ENCODE measurements at places on chromosomes 4 and X.

- DNase-seq, result no peak
Measured at GRCh38 chrX:11269996-11270395, 23.2 kb upstream of the AMELX start.

DNA sequence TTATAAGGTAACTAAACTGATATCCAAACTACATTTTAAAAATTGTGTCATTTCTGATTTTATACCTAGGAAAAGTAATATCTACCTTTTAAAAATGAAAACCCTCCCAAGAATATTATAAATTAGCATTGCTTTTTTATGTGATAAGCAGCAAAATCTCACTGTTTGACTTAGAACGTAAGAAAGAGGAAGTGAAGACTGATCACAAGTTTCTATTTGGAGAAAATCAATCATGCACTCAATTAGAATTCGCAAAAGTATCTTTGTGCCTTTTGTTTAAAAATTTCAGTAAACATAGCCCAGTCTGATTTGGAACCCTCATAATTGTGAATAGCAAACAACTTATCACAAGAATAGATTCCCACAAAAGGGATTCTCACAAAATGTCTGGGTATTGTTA, 142.7 kb downstream of the TENM3 start:
- DNase-seq, result no peak

- no peak for DNase-seq
Measured at GRCh38 chrX:138287205-138287877, 424.2 kb downstream of the FGF13 start.

GRCh38 chrX:100363896-100364295, 46.2 kb downstream of the PCDH19 start:
- no peak for DNase-seq

- DNase-seq, result no peak
Measured at GRCh38 chr4:6239968-6240367, 29.7 kb upstream of the WFS1 start.

- peak; percentile 11 for DNase-seq
Measured at GRCh38 chr4:17781300-17782287, at the start of gene FAM184B. Gene FAM184B (minus strand): TSS chr4:17781621. CDS start chr4:17781299, 322 bp downstream.

DNA sequence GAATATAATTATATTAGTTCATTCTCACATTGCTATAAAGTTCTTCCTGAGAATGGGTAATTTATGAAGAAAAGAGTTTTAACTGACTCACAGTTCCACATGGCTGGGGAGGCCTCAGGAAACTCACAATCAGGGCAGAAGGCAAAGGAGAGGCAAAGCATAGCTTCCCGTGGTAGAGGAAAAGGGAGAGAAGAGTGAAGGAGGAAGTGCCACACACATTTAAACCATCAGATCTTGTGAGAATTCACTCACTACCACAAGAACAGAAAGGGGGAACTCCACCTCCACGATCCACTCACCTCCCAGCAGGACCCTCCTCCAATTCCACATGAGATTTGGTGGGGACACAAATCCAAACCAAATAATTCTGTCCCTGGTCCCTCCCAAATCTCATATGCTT, 773.4 kb upstream of the INTU start:
- DNase-seq, result no peak

GRCh38 chrX:53084863-53085262, 2.7 kb downstream of the TSPYL2 start:
- DNase-seq, result no peak

GRCh38 chr4:166657261-166657660, 577.0 kb downstream of the SPOCK3 start:
- DNase-seq, result peak; percentile 55

GRCh38 chr4:94941706-94942105, 184.0 kb downstream of the BMPR1B start:
- DNase-seq, result no peak

GRCh38 chrX:53089224-53089842, 4.6 kb upstream of the KANTR start:
- DNase-seq, result peak; percentile 65

DNA sequence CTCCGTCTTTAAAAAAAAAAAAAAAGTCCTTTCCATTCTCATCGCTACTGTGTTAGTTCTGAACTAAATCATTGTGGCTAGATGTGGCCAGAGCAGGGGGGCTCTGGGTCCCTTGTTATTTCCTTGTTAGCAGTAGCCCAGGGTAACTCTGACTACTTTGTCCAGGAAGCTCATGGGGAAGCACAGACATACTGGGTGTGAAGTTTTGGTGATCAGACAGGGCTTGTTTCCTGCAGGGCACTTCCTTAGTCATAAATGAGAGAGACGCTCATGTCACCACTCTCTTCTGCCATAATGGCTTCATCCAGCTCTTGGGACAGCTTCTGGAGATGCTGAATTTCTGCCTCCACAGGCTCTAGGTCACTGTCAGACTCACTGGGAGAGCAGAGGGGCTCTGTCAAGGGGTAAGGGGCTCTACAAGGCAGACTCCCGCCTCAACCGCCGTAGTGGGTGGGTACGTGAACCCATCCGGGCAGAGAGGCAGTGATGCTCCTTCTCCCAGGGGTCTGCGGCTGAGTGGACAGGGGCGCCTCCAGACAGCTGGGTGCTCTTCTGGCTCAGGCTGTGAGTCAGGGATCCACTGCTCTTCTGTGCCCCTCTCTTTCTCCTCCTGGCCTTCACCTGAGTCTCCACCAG, 12.9 kb downstream of the STIM2 start:
- DNase-seq, result no peak

DNA sequence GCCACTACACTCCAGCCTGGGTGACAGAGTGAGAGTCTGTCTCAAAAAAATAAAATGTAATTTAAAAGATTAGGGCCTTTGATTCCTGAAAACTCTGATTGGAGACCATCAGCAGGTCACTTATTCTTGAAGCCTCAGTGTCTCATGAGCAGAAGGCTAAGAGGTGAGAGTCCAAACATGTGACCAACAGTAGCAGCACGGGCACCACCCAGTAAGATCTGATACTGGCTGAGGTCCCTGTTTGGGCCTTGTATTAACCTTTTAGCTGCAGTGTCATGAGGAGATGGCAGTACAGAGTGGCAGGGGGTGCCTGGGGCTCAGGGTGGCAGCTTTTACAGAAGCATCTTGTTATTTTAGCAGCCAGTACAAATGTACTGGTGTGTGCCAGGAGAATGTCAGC, 89.3 kb downstream of the FHDC1 start:
- no peak for DNase-seq

DNA sequence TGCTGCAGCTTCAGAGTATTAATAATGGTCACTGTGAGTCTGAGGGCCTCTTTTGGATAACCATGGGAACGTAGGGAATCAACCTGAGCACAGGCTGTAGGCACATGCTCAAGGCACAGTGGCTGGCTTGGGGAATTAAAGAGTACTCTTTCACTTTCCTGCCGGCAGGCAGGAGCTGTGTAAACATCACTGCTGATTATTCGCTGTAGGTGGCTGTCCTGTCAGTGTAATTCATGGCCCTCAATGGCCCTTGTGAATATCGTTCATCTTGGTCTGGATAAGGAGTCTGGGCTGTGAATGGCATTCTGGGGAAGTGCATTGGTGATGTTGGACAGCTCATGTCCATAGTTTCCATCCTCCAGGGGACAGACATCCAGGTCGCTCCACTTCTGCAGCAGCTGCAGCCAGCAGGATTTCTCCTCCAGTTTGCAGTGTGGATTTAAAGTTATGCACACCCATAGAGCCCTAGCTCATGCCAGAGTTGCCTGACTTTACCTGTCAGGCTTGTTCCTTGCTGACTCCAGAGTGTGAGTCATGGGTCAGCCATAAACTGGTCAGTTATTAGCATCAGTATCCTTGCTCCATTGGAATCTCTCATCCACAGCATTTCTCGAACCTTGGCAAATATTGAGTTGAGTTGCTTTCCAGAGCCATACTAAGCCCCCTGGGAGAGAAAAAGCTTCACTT, 43.0 kb downstream of the C4orf33 start:
- no peak for DNase-seq

GRCh38 chr4:120158841-120159463, 92.3 kb upstream of the MAD2L1 start:
- no peak for DNase-seq

DNA sequence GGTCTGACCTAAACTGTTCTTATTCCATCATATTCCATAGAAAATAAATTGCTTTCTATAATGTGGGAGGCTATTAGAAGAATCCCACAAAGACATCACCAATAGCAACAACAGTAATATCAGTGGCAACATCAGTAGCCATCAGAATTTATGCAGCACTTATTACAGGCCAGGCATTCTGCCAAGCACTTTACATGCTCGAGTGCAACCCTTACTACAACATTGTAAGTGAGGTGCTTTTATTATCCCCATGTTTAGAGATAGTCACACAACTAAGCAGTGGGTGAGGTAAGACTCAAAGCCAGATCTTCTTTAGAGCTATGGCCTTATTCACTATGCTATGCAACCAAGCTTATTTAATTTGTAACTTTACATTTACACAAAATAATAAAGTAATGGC, 317.1 kb upstream of the BMP3 start:
- DNase-seq, result peak; percentile 11

GRCh38 chrX:11135564-11136185, 24.5 kb downstream of the HCCS start:
- no peak for DNase-seq

GRCh38 chr4:80532674-80533333, 197.3 kb downstream of the CFAP299 start:
- DNase-seq, result no peak

GRCh38 chrX:96383428-96383827, 301.2 kb upstream of the DIAPH2 start:
- DNase-seq, result no peak

- DNase-seq, result peak; percentile 61
Measured at GRCh38 chrX:115584696-115585095, 23.7 kb downstream of the PLS3 start.

DNA sequence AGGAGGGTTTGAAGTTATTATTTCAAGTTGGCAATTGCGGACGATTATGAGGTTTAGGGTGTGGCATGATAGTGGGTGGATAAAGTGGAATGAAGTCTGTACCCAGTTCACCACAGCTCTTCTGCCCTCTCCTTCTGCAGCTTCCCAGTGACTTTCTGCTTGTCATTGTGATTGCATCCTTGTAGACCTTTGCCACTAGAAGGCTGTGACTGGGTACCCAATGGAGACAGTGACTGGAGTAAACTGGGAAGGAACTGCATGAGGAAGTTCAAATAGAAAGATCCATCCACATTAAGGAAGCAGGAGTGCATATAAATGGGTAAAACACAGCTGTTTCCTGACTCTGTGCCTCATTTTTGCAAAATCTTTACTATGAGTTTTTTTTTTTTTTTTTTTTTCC, 53.5 kb upstream of the SPANXN3 start:
- DNase-seq, result no peak

DNA sequence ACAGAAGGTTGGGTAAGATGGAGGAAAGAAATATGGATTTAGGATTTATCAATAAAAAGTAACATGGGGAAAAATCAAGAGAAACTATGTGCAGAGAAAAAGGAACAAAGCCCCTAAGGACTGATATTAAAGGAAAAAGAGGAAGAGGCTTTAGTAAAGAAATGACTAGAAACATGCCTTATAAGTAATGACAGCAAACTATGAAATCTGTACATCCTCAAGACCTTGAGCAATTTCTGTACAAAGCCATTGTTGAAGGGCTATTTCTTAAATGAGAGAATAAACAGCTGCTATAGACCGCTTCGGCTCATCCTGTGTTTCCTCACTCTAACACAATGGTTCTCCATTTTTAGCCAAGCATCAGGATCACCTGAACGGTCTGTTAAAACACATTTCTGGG, 180.3 kb upstream of the ATOH1 start:
- no peak for DNase-seq

- DNase-seq, result no peak
Measured at GRCh38 chr4:125961626-125962025, 646.9 kb downstream of the FAT4 start.

DNA sequence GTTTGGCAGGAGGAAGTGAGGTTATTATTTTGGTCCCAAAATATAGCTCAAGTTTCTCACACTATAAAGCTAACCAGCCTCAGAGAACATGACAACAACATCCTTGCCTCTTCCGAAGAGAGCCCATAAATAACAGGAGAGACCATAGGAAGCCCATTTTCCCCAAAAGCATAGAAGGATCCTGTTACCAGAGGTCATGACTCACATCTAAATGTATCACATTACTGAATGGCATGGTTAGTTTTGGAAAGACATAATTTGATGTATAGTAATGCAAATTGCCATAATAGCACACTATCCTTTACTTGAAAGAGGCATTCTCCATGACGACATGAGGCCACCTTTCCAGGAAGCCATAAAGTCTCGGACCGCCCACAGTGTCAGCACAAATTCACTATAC, 238.8 kb upstream of the GRIA3 start:
- DNase-seq, result peak; percentile 2

DNA sequence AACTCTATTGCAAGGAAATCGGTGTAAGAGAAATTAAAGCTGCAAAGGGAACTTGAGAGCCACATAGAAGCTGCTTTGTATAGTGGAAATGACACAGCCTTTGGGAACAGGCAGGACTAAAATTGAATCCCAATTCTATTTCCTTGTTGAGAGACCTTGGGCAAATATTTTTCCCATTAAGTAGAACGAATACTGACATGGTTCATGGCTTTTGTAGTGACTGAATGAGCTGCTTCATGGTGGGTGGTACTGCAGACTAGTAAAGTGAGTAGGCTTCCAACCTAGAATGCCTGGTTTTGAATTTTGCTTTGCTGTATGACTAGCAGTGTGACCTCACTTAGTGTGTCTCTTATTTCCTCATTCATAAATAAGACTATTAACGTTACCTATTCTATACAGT, 182.2 kb upstream of the KCNIP4 start:
- DNase-seq, result no peak

DNA sequence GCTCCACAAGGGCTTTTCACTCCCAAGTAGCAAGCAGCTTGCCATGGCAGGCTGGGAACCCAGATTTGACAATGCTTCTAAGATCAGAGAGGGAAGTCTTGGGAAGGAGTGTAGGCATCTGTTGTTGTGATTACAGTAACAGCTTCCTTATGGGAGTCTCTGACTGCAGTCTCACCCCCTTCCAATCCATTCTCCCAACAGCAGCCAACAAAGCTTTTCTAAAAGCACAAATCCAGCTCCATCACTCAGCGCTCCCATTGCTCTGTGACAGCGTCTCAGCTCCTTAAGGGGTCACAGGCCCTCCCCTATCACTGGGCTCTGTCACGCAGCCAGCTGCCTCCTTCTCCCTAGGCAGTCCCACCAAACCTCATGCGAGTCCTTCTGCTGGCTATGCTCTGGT, 7.1 kb downstream of the IGFBP7 start:
- DNase-seq, result peak; percentile 28

DNA sequence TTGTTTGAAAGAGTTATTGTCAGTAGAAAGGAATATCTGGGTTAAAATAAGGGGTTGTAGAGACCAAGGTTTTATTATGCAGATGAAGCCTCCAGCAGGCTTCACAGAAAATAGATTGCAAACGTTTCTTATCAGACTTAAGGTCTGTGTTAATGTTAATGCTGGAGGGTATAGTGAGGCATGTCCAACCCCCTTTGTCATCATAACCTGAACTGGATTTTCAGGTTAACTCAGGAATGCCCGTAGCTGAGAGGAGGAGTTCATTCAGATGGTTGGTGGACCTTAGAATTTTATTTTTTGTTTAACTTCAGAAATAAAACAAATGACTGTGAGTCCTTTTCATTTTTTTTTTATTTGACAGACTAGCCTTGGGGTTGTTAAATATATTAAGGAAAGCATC, 354.1 kb downstream of the GPM6A start:
- DNase-seq, result no peak
